Activated CD4-positive, alpha-beta T cell treated with anti-CD3 and anti-CD28 coated beads, Interleukin-2, amount 10 ng/mL, durations not matched to agents 7 days and 5 days (primary cell): ENCODE measurements at places on chromosomes 6 and 20. TPM values are rescaled to one million over a fixed set of nuclear protein-coding genes. Genes with fewer than 3 reads are reported as not detected.

Gene GSTA1
- total RNA-seq = not detected

Gene LHFPL5
- total RNA-seq = not detected

Gene REM1
- total RNA-seq = not detected

Gene VSTM2L
- not detected for total RNA-seq

Gene TCF15
- total RNA-seq = not detected

Gene TNF
- total RNA-seq = 47.1 TPM

Gene NMBR
- not detected for total RNA-seq

Gene DNAH8
- 0.10 TPM for total RNA-seq

Gene MOG
- not detected for total RNA-seq

Gene MTHFD1L
- 34.9 TPM for total RNA-seq

Gene FNDC11
- 0.57 TPM for total RNA-seq

Gene LGSN
- not detected for total RNA-seq

Gene LINC00237
- total RNA-seq = not detected

Gene HSPA1L
- 3.3 TPM for total RNA-seq

Gene GPR63
- 2.8 TPM for total RNA-seq

Gene IRF4
- 111 TPM for total RNA-seq

Gene DEFB124
- total RNA-seq = not detected

Gene C20orf204
- 4.8 TPM for total RNA-seq

Gene TGM2
- total RNA-seq = 0.21 TPM

Gene MAS1
- not detected for total RNA-seq

Gene TSBP1
- not detected for total RNA-seq

Gene GDAP1L1
- total RNA-seq = not detected

Gene MTO1
- total RNA-seq = 50.9 TPM

Gene HLA-DRB5
- 29.2 TPM for total RNA-seq

Gene CLVS2
- not detected for total RNA-seq

Gene PLCB1
- total RNA-seq = 1.0 TPM

Gene HMGA1
- total RNA-seq = 291 TPM

Gene RNF39
- total RNA-seq = not detected

Gene WFDC6
- not detected for total RNA-seq

Gene PACRG
- total RNA-seq = 0.32 TPM

Gene CEBPB
- 24.1 TPM for total RNA-seq

Gene DCDC2
- not detected for total RNA-seq

Gene TGM3
- not detected for total RNA-seq

Gene HMGCLL1
- total RNA-seq = not detected

Gene XKR7
- 0.05 TPM for total RNA-seq

Gene TMX4
- total RNA-seq = 41.4 TPM

Gene LAMA4
- total RNA-seq = not detected

Gene NINL
- 3.7 TPM for total RNA-seq

Gene B3GAT2
- total RNA-seq = not detected

Gene MRPS18B
- 41.4 TPM for total RNA-seq

Gene OR2H1
- total RNA-seq = not detected

Gene ZBTB46
- not detected for total RNA-seq

Gene MATN4
- 0.25 TPM for total RNA-seq

Gene PROKR2
- not detected for total RNA-seq

Gene RFX6
- total RNA-seq = not detected

Gene TTPAL
- 19.5 TPM for total RNA-seq

Gene OLIG3
- not detected for total RNA-seq

Gene RTN4IP1
- total RNA-seq = 5.4 TPM

Gene DUSP15
- not detected for total RNA-seq

Gene OTOR
- not detected for total RNA-seq

Gene LCA5
- total RNA-seq = 0.05 TPM

Gene CGAS
- 27.9 TPM for total RNA-seq

Gene KCNK5
- total RNA-seq = 4.2 TPM

Gene GTSF1L
- not detected for total RNA-seq

Gene SUMO4
- total RNA-seq = 7.9 TPM

Gene MYL9
- total RNA-seq = 0.42 TPM

Gene CRISP3
- total RNA-seq = not detected

Gene SYNDIG1
- total RNA-seq = not detected
